ENCODE measurements at places on chromosomes 7 and 10.
A peak's percentile ranks its signal among the peaks of the same experiment; 100 is the strongest.

GRCh38 chr10:72794260-72794659 is 99.3 kb upstream of the OIT3 start:
- DNase-seq = no peak

- DNase-seq = peak; percentile 53
Observed at GRCh38 chr7:23471106-23471859, 992 bp upstream of the IGF2BP3 start.

GRCh38 chr10:94052866-94053791 is 59.4 kb downstream of the PLCE1 start:
- no peak for DNase-seq

DNA sequence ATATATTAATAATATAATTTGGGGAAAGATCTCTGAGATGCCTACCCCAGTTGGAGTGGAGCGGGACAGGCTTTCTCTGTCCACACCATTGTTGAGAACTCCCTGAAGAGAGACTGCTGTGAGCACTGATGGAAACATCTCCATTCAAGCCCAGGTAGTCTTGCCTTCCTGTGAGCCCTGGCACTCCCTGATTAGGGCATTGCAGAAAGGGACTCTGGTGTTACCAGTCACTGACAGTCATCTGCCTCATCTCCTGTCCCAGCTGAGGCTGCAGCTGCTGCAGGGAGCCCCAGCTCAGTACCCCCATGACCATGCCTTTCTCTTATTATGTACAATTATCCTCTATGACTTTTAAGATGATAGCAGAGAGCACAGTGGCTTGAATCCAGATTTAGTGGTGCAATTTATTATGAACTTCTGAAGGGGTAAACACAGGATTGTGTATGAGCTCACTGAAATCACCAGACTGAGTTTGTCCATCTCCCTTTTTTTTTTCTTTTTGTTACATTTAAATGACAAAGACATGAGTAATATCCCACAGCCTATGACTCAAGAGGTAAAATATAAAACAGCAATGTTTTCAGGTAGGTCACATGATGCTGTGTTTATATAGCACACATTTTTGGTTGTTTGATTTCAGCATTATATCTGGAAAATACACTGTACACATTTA is 236.9 kb downstream of the SLC25A13 start:
- no peak for DNase-seq

GRCh38 chr10:122561792-122562191 is 1.2 kb downstream of the DMBT1 start:
- DNase-seq = no peak

DNA sequence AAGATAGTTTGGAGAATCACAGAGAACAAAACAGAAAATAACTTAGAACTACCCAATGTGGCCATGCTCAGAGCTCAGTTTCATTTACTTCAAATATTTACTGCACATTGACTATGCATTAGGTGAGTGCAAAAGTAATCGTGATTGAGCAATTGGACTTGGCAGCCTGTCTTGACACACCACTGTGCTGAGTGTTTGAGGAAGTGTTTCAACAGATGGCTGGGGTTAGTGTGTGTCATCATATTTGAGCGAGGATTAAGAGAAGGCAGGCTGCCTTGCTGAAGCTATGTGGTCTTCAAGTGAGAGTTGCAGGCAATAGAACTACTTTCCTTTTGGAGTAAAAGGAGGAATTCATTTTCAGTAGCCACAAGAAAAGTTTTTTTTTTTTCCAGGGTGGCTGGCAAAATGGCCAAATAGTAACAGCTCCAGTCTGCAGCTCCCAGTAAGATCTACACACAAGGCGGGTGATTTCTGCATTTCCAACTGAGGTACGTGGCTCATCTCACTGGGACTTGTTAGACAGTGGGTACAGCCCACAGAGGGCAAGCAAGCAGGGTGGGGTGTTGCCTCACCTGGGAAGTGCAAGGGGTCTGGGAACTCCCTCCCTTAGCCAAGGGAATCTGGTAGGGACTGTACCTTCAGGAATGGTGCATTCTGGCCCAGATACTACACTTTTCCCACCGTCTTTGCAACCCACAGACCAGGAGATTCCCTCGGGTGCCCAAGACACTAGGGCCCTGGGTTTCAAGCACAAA is 37.6 kb downstream of the AKR1C4 start:
- DNase-seq = no peak

DNA sequence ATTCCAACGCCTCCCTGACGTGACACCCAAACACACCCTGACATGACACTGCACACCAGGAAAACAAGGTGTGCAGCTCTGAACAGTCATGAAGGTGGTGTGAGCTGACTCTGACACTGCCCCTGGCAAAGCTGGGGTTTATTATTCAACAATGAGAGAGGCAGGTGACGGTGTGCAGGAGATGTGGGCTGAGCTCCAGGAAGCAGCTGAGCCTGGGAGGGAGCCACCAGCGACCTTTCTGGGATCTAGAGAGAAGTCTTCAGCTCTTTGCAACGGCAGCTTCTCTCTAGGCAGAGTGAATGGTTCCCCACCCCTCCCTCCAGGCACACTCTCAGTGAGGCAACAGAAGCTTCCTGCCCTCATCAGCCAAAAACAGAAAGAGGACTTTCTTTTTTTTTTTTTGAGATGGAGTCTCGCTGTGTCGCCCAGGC is 65.6 kb downstream of the SH3PXD2A start:
- DNase-seq = no peak

DNA sequence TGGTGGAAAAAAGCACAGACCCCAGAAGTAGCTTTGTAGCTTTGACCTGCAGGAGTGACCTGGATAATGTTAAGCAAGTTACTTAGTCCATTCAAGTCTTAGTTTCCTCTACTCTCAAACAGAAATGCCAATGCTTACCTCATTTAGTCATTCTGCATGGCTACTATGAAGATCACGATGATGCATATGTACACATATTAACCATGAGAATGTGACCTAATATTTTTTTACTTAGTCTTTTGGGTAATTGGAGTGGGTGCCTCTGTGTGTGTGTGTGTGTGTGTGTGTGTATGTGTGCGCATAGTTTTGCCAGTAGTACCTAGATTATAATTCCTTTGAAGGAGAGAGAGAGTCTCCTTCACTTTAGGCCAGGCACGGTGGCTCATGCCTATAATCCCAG is 95.8 kb downstream of the NRP1 start:
- no peak for DNase-seq

All from activated B cell treated with CpG ODN at 0.5 μM for 24 hours (primary cell).